ENCODE measurements at places on chromosomes 13 and 19.

DNA sequence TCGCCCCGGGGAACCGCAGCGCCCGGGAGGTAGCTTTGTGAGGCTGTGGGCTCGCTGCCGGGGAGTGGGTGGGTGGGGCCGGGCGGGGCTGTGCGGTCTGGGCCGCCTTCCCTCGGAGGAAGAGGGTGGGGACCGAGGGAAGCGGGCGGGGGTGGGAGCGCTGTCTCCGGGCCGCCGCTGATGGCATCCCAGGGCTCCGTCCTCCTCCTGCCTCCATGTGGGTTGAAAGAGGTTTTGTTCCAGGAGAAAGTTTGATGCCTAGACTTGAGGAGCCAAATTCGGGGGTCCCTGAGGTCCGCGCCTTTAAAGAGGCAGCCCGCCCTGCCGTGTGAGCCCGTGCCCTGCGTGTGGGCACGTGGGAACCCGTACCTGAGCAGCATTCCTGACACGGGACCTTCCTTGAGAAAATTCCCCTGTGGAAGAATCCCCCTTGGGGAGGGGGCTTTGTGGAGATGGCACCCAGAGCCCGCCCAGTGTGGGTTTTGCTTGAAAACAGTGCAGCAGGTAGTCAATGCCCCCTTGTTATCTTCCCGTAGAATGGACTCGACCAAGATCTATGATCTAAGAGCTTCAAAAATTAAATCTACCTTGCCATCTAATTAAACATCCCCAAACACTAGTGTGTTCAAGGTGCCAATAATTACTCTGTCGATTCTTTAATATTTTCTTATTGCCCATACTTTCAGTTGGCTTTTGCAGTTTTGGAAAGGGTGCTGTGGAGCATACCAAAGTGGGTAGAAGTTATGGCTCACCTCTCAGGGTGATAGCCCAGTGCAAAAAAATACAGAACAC lies 107.8 kb downstream of the RXFP2 start:
- no peak for DNase-seq

DNA sequence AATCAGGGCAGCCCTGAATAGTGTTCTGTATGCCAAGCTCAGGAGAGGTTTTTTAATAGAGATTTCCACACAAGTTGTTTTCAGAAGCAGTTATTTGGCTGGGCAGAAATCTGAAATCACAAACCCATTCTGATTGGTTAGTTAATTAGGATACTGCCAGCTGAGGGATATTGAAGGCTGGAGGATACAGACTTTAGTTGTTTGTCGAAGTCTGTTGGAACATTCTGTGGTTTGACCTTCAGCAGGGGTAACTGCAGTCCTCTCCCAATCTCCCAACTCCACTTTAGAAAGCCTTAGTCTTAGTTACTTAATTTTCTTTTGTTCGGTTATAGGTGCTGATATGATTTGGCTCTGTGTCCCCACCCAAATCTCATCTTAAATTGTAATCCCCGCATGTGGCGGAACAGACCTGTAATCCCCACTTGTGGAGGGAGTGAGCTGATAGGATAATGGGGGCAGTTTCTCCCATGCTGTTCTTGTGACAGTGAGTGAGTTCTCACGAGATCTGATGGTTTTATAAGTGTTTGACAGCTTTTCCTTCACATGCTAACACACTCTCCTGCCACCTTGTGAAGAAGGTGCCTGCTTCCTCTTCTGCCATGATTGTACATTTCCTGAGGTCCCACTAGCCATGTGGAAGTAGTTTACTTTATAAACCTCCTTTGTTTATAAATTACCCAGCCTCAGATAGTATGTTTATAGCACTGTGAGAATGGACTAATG lies 169.2 kb downstream of the GPC5 start:
- no peak for DNase-seq

DNA sequence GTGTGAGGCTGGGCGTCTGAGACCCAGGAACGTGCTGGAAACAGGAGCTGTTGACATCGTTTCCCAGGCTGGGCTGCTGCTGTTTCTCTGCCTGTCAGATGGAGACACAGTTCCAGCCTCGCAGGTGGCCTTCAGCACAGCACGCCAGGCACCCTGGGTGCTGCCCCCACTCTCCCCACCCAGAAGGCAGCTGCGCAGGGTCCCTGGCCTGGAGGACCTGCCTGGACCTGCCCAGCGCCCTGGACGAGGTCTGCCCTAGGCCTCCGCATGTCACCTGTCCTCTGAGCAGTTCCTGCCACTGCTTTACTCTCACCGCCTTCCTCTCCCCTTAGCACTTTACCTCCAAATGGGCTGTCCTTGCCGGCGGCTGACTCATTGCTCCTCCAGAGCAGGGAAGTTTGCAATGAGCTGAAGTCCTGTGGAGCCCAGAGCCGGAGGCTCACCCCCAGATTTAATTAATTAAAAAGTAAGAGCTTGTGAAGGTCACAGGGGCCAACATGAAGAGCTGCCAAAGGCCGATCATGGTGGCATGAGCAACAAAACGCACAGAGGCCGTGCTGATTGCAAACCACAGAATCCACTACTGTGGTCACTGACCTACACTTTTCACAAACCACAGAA lies 32.2 kb downstream of the C13orf46 start:
- no peak for DNase-seq

GRCh38 chr19:38216785-38217641 lies 7.0 kb downstream of the DPF1 start:
- DNase-seq: no peak

DNA sequence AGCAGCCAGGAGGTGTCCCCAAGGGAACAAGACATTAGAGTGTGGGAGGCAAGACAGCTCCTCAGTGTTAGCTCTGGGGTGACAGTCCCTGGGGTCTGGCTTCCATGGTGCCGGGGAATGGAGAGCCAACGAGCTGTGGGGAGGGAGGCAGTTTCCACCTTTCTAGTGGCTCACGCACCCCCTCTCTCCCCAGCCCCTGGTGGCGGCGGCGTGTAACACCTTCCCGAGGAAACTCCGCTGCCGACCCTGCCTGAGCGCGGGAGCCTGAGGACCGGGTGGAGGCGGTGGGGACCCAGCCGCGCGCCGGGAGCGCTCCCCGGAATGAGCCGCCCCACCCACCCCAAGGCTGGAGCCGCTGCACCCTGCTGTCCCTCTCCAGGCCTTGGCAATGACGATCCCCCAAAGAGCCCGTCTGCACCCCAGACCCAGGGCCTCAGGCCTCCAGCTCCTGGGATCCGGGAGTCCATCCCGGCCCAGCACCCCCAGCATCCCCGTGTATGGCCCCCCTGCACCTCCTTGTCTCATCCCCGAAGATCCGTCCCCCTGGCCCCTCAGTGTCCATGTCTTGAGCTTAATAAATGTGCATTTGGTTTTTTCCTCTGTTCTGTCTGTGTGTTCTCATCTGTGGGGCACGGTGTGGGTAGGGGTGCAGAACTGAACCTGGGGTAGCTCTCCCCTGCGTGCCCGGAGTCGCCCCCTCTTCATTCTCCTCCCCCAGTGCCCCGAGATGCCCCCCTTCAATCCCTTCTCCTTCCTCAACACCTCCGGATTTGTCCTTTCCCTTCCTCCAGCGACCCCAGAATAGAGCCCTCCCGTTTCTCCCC lies 622 bp upstream of the FXYD5 start:
- DNase-seq: peak; percentile 57

- no peak for DNase-seq
Observed at GRCh38 chr13:33550885-33551284, 265.3 kb upstream of the STARD13 start.

DNA sequence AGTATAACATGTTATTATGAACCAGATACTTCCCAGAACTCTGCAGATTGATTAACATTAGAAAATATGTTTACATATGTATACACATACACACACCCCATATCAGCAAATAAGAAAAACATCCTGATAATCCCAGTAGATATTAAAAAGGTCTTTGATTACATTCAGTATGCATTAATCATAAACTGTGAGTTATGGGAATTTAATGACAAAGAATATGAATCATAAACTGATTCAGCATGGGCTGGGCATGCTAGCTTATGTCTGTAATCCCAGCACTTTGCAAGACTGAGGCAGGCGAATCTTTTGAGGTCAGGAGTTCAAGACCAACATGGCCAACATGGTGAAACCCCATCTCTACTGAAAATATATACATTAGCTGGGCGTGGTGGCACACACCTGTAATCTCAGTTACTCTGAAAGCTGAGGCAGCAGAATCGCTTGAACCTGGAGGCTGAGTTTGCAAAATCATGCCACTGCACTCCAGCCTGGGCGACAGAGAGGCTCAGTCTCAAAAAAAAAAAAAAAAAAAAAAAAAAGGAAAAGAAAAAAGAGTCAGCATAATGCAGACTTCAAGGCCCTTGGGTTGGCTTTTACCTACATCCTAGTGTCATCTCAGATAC lies 581.9 kb upstream of the PRR20A start:
- no peak for DNase-seq

GRCh38 chr19:29598496-29598895 lies 7.6 kb upstream of the POP4 start:
- no peak for DNase-seq

DNA sequence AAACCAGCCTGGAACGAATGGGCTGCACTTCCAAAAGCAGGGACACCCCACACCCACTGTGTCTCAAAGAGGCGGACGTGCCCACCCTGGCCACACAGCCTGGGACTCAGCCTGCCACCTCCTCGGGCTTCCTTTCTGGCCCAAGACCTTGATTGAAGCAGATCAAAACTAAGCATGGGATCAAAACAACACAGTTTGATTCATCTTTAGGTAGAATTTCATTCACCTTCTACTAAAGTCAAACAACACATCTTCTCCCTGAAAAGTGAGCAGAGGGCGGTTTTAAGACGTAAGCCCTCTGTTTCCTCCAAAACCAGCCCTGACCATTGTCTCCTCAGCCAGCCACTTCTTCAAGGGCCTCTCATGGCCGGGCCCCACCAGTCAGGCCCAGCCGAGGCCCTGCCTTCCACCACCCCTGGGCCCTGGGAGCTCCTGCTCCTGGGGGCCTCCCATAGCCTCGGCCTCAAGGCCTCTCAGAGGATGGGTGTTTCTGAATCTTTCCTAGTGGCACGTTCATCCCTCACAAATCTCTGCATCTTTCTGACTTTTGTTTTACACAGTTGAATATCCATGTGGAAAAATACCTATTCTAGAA lies 6.3 kb upstream of the F10 start:
- no peak for DNase-seq

GRCh38 chr13:77530875-77531274 lies 4.6 kb upstream of the SCEL start:
- no peak for DNase-seq

GRCh38 chr19:57914531-57914930 lies 1.9 kb downstream of the ZNF417 start:
- no peak for DNase-seq

- no peak for DNase-seq
Observed at GRCh38 chr19:3530389-3530788, 8.6 kb upstream of the TEKTIP1 start.

- no peak for DNase-seq
Observed at GRCh38 chr19:38669552-38669951, 22.1 kb downstream of the ACTN4 start.

DNA sequence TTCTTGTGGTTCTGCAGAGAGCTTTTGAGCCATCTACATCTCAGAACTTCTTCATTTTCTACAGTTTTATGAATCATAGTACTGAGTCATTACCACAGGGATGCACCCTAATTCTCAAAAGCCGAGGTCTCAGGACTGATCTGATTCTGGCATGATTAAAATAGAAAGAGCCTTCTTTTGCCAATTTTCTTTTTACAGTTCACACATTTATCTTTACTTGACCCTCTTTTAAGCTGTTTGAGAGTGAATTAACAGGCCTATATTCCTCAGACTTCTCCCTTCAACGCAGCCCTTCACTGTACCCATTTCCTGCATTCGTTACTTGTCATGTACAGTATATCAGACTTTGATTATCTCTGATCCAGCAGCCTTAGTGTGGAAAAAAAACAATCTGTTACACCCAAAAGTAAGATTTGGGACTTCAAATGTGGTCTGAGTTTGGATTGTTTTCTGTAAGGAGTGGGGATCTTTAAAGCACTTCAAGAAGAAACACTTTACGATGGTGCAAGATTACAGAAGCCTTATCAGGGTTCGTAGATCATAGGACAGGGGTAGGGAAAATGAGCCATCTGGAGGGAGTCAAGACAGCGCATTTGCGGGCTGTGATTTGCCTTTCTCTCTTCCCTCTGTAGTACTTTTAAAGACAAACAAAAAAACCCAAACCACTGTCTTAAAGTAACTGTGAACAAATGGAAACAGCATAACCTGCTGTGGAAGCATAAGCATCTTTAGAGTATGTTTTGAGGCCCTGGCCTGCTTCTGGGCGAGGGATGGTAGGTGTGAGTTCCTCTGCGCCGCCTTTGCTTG lies 15.3 kb upstream of the GPR183 start:
- no peak for DNase-seq

GRCh38 chr13:76828316-76828741 lies 57.9 kb downstream of the KCTD12 start:
- no peak for DNase-seq

DNA sequence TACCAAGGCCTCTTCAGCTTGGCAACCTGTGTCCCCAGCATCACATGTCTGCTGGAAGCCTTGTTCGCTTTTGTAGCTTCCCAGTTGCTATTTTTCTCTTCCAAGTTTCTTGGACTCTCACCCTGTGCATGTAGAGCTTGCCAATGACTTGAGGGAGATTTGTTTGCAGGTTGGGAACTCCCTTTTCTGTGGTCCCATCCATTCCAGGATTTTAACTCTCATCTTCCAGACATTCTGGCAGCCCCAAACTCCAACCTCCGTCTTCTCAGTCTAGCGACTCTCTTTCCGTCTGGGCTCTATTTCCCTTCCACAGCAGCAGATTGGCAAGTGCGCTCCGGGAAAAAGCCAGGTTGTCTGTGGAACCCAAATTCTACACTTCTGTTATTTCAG lies 9.0 kb downstream of the PLAUR start:
- no peak for DNase-seq

DNA sequence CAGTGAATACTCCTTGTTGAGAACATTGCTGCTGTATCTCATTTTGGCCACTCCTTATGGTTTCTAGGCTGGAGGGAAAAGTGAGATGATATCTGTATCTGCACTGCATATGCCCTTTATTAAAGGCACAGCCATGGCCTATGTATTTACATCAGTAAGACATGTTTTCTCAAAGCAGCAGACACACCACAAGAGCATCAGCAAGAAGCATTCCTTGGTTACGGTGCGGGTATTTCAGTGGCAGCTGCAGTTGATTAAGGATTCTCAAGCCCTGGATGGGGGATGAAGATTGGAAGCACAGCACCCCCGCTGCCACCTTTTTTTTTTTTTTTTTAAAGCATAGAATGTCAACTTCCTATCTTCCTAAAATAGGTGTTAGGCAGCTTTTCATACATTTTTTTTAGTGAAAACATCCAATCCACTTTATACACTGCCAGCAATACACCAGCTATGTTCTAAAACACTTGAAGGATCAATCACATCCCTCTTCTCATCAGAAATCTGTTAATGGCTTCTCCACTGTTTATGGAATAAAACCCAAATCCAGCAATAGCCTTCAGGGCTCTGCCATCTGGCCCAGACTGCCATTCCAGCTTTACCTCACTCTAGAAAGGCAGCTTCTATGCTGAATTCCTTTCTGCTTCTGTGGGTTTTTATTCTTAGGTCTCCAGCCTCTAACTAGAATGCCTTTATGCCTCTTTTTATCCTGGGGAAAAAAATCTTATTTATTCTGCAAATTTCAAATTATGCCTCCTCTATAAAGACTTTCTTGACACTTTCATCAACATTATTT lies 331.0 kb downstream of the DNAJC15 start:
- DNase-seq: no peak

Data from stimulated activated CD8-positive, alpha-beta memory T cell treated with anti-CD3 and anti-CD28 coated beads, Interleukin-7, amount 100 ng/mL, for 1 hour (primary cell).